ENCODE measurements at places on chromosomes 2 and 18.

DNA sequence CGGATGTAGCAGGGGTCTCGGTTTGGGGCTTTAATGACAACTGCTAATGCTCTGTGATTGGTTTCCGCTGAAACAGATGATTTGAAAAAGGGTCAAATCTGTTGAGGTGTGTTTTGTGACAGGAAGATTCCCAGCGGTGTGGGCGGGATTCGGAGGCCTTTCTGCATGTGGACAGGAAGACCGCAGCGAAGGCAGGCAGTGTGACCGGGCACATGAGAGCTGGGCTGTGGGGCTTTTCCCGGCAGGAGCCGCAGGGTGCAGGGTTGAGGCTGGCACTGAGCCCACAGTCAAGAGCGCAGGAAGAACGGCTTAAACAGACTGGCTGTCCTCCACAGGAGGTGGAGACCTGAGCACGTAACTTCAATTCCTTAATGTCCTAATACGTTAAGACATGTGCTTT is 180.0 kb upstream of the TPO start:
- no peak for DNase-seq

GRCh38 chr2:133844214-133844892 is 276.1 kb upstream of the NCKAP5 start:
- peak; percentile 59 for DNase-seq

DNA sequence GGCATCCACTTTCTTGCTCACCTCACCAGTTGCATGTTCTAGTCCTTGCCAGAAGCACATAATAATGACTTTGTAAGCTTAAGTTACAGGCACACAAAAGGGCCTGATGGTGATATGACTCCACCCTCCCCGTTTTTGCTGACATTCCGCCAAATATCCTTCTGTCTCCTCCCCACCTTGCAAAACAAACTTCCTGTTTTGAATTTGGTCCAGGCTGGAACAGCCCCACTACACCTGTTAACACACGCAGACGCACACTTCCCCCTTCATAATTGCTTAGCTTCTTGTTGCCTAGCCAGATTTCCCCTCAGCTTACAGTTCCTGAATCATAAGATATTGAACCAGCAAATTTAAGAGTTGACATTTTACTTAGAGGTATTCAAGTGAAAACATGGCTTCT is at the start of gene MGAT5:
TSS of gene MGAT5 (plus strand) at position 269 of the 400 bp plus-strand sequence. CDS start 332 bp downstream, outside the sequence.
- DNase-seq = no peak

- no peak for DNase-seq
Measured at GRCh38 chr2:23556929-23557328, 171.9 kb downstream of the KLHL29 start.

DNA sequence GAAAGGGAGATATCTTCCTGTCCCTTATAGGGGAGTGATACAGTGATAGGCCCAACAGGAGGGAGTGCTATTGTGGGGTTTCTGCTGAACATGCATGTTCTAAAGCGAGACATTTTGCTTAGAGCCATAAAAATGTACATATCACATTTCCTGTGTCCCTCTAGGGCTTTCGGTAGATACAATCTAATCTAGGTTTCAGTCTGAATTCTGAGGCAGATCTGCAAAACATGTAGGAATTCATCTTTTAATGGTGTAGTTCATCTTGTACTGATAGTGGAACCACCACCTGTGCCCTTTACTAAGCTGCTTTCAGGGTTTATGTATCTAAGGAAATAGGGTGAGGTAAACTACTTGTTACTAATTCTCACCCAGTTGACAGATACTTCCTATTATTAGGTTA is 73.8 kb downstream of the SPTBN1 start:
- DNase-seq = no peak

GRCh38 chr2:159913900-159914299 is 115.9 kb upstream of the CD302 start:
- DNase-seq = no peak

- DNase-seq = no peak
Measured at GRCh38 chr2:15734674-15735483, 143.2 kb downstream of the DDX1 start.

DNA sequence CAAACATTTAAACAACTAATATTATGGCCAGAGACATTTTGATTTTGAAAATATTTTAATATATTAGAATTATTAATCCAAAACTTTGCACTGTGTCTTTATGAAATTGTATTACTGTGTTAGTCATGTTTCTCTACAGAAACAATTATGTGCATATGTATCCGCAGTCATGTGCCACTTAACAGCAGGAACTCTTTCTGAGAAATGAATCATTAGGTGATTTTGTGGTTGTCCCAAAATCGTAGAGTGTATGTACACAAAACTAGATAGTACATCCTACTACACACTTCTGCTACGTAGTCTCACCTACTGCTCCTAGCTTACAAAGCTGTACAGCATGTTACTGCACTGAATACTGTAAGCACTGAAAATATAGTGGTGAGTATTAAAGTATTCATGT is 479.2 kb upstream of the DSEL start:
- no peak for DNase-seq

DNA sequence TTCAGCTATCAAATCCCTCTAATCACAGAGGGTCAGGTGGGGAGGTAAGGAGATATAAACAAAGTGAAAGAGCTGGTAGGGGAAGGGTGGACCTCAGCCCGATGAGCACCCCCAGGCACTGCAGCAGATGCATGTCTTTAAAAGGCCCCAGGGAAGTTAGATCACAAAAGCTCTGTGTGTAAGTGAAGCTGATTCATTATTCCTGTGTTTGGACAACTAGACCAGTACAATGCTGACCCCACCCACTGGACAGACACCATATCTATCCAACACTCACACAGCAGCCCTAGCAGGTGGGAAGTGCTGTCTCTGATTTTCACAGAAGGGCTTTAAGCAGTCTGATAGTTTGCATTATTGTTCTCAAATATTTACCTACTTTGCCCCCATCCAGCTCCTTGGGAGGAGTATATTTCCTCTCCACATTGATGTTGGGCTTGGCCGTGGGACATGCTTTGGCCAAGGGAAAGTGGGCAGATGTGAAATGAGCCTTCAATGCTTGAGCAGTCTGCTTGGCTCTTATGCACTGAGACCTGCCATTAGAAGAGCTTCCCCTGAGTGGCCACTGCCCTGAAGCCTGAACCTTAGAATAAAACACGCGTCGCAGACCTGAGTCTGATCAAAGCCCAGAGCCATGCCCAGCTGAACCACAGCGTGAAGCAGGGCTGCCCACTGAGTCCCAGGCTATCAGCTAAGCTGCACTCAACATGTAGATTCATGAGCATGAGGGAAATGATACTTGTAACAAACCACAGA is 111.4 kb downstream of the COPS8 start:
- DNase-seq = no peak
